H1 (cell line): ENCODE measurements at places on chromosomes 4 and X. TPM values are rescaled to one million over a fixed set of nuclear protein-coding genes. Genes with fewer than 3 reads are reported as not detected.

- no peaks in the 10 kb centered on the region for H3K36me3 ChIP-seq
- no peak for DNase-seq
- no peaks in the 10 kb centered on the region for H3K27me3 ChIP-seq
These were observed 16.9 kb downstream of the TMPRSS11B start for GRCh38 chr4:68228568-68228967.

DNA sequence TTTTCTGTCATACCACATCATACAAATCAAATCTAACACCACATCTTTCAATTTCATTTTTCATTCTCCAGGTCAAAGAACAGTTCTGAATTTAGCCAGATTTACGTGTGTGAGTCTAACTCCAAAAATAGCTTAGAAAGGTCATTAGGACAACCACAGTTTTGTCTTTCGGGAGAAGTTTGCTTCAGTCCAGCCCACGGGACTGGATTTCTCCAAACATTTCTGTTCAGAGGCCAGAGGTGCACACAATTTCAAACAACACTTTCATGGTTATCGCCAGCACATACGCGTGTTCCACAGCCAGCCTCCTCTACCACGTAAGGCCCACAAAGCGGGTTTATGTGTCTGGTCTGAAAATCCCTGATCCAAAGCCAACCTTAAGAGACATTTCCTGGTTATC, 65.9 kb downstream of the VEGFC start:
- no peaks in the 10 kb centered on the region for H3K4me1 ChIP-seq
- H3K36me3 ChIP-seq: no peaks in the 10 kb centered on the region
- no peak for DNase-seq
- no peak overlapping the region for H3K27ac ChIP-seq

- H3K27ac ChIP-seq: no peak overlapping the region
- H3K27me3 ChIP-seq: no peaks in the 10 kb centered on the region
- H3K4me3 ChIP-seq: no peak overlapping the region
- H3K36me3 ChIP-seq: no peaks in the 10 kb centered on the region
- DNase-seq: no peak
These were observed 89.1 kb downstream of the PTPN13 start for GRCh38 chr4:86683167-86683566.

DNA sequence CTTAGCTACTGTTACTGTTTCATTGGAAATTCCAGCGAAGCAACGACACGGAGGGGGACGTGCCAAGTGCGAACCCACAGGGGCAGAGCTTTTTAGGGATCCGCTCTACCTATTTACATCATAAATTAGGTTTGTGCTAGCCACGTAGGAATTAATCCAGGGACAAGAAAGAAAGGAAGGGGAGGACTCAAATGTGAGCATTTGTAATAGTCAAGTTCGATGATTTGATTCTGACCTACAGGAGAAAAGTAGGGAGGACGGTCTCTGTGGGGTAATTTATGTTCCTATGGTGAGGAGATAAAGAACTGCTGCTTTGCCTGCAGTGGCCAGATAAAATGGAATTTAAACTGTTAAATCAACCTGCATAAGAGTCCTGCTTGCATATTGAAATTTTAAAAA, 1.7 kb downstream of the INTS6L start:
- peaks cover 2% of the 10 kb centered on the region for H3K4me1 ChIP-seq
- DNase-seq: no peak
- H3K4me3 ChIP-seq: peak overlapping the region; percentile 84
- H3K27ac ChIP-seq: peak overlapping the region; percentile 63
- H3K36me3 ChIP-seq: no peaks in the 10 kb centered on the region

- H3K27me3 ChIP-seq: no peaks in the 10 kb centered on the region
- H3K4me1 ChIP-seq: no peaks in the 10 kb centered on the region; the same call in 1 of the 2 replicates
- no peak for DNase-seq
- H3K36me3 ChIP-seq: peaks cover 2% of the 10 kb centered on the region; the same call in 1 of the 2 replicates
These were observed 15.8 kb downstream of the BCAP31 start for GRCh38 chrX:153708415-153708814.

- H3K36me3 ChIP-seq: no peaks in the 10 kb centered on the region
- no peak for DNase-seq
- H3K27me3 ChIP-seq: no peaks in the 10 kb centered on the region
- H3K27ac ChIP-seq: no peak overlapping the region
- H3K4me1 ChIP-seq: no peaks in the 10 kb centered on the region
These were observed 102.5 kb downstream of the SH3RF1 start for GRCh38 chr4:169167957-169168858.

- no peak overlapping the region for H3K27ac ChIP-seq
- no peaks in the 10 kb centered on the region for H3K4me1 ChIP-seq
- H3K36me3 ChIP-seq: no peaks in the 10 kb centered on the region
- DNase-seq: no peak
These were observed 11.2 kb downstream of the SMIM31 start for GRCh38 chr4:164765096-164765495.

DNA sequence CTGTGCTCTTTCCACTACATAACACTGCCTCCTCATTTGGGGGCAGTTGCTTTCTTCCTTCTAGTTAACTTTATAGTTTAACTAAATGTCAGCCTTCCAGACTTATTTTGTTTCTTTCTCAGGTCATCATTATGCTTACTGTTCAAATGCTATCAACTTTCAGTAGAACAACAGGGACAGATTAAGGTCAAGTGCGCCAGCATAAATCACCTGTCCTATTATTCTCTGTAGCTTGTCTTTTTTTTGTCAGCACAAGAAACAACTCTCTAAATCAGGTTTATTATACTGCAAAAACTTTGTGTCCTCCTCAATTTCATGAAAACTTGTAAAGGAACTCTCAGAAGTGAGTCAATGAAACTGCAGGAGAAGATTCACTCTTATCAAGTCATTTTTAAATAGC, 19.6 kb downstream of the SPANXA2 start:
- no peak for DNase-seq
- H3K4me3 ChIP-seq: no peak overlapping the region
- no peaks in the 10 kb centered on the region for H3K4me1 ChIP-seq
- no peak overlapping the region for H3K27ac ChIP-seq
- H3K27me3 ChIP-seq: no peaks in the 10 kb centered on the region
- H3K36me3 ChIP-seq: no peaks in the 10 kb centered on the region

Gene CTAG1A
- not detected in 2 replicates for total RNA-seq

Gene BEX4
- 45.1 TPM in 2 replicates for total RNA-seq

Gene ABRAXAS1
- 28.6 and 32.1 TPM in 2 replicates for total RNA-seq

Gene TMA16
- total RNA-seq: 64.2 and 67.3 TPM in 2 replicates

Gene ZCCHC18
- 2.6 and 3.7 TPM in 2 replicates for total RNA-seq

Gene CT45A2
- not detected in 2 replicates for total RNA-seq
